ENCODE measurements at places on chromosomes 7 and 10.
A peak's percentile ranks its signal among the peaks of the same experiment; 100 is the strongest.

GRCh38 chr10:25191162-25191895 is 16.5 kb downstream of the GPR158 start:
- DNase-seq, result no peak

DNA sequence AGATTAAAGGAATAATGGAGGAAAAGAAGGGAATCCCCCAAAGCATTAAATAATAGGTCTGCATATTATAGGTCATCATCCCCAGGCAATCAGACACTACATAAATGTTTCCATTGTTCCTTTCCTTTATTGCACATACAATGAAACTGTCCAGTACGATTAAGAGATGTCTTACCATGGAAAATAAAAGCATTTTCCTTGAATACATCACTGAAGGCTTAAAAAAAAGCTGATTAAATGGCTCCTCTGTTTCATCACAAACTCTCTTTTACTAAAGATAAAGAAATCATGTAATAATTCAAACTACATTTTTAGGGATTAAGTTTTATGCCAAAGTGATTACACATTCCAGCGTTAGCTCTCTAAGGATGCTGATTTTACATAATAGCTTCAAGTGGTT is 316.0 kb downstream of the AGMO start:
- DNase-seq, result no peak

DNA sequence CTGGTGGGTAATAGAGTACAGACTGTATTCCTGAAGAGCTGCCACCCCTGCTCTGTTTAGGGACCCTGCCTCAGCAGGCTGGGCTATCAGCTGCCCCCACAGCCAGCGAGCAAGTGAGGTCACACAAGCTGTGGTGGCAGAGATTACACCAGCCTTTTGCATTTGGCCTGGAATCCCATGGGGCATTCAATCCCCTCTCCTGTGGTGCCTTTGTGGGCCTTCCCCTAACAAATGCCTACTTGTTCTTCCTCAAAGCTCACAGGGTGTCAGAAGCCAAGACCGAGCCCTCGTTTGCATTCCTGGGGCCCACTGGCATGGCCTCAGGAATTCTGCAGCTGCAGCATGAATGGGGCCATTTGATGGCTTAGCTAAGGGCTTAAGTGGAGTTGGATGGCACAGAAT is 212.7 kb upstream of the PHYHIPL start:
- no peak for DNase-seq

DNA sequence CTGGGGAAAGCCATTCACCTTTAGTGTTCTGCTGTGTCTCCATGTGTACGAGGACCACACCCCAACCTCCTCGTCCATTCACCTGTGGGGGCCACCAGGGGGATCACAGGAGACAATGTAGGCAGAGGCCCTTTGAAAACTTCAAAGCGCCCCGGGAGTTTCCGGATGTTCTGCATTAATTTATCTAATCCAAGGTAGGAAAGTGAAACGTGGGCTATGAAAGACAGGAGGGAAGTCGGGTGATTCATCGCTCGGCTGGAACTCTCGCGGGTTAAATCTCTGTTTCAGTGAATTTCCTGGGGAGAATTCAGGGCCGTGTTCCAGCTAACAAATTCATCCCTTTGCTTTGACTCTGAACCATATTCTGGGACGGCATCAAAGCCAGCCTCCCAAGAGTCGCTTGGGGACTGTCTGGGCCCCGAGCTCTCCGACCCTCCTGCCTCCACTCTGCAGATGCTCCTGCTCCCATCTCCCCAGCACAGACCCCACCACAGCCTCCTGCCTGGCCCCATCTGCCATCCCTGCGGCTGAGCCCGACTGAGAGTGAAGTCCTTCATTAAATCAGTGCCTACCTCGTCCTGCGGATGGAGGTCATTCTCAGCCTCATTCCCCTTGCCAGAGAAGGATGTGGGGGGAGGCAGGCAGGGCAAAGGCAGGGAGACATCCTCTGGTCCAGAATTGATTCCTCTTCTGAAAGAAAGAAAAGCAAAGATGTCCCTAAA is 114.1 kb upstream of the CARD11 start:
- DNase-seq, result no peak

DNA sequence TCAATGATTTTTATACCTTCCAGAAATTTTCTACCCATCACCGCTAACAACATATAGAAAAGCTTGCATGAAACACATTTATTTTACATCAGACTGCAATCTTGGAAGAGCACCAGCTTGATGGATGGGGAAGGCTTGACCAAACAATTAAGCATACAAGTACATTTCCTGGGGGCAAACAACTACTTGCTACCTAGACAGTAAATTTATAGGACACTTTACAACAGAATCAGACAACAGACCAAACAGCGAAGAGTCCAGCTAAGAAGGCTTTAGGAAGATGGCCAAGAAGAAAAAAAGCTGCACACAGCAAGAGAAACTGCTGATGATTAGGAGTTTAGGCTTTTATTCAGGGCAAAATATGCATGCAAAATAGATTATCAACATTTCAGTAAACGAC is 8.0 kb downstream of the AASS start:
- no peak for DNase-seq

DNA sequence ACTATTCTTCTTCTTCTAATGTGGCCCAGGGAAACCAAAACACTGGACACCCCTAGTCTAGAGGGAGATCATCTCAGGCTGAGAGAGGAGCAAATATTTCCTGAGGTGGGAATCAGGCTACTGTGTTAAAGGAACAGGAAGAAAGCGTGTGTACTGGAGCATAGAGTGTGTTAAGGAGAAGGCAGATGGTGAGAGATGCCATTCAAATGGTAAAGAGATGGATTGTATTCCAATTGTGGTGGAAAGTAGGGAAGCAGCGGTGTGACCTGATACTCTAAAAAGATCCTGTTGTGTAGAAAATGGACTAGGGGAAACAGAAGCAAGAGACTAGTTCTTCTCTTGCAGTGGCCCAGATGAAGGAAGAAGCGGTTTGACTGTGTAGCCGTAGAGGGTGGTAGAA is 31.2 kb downstream of the RAB18 start:
- no peak for DNase-seq

DNA sequence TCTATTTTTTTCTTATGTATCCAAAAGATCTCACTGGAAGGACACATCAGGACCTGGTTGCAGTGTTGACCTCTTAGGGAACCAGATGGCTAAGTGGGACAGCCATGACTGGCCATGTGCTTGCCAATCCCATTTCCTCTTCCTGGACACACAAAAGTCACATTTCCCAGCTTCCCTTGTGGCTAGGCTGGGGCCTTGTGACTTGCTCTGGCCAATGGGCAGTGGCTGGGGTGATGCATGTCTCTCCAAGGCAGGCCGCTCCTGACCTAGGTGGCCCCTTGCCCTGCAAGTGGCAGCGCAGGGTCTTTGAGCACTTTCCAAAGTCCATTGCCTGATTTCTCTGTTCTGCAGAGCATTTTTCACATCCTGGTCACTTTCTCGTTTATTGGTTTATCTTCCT is 41.7 kb upstream of the HSPA12A start:
- DNase-seq, result no peak

- DNase-seq, result peak; percentile 95
These were observed at the start of gene BNIP3 for GRCh38 chr10:131981429-131982184. BNIP3 (minus strand) TSS chr10:131981923; CDS start chr10:131981806, 117 bp downstream.

DNA sequence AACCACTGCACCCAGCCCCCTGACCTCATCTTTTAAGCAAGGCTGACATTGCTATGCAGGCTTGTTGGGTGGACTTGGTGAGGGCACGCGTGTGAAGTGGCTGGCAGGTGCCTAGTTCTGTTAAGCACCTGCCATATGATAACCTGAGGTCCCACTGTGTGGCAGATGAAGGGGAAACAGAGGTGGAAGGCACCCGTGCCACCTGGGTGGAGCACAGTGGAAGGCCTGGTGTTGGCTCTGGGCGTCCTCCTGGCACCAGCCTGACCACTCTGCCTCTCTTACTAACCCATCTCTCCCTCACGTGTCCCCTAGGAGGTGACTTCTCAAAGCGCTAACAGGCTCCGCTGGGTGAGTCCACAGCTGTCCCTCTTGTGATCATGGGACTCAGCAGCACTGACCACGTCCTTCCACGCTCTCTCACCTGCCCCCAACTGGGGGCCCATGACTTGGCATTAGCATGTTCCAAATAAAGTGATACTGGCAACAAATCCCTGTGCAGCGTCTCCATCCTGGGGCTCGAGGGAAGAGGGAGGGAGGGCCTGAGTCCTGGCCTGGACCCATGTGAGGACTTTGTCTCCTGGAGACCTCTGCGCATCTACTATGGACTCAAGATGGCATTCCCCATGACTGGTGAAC is 4.6 kb upstream of the ZNF862 start:
- DNase-seq, result no peak

DNA sequence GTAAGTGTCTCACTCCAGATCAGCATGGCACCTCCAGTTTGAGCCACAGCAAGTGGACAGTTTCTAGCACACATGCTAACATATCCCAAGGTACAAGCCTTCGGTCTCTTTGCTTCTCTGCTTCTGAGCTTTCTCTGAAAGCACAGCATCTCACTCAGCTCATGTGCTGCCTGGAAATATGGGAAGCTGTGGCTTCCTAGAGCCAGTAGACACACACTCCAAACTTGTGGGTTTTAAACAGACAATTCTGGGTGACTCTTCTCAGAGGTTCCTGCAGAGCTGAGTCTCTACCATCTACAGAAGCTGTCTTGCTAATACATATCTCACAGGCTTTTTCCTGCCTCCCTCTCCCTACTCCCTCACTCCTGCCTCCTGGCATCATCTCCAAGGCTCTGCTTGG is 23.9 kb upstream of the TMEM273 start:
- no peak for DNase-seq

DNA sequence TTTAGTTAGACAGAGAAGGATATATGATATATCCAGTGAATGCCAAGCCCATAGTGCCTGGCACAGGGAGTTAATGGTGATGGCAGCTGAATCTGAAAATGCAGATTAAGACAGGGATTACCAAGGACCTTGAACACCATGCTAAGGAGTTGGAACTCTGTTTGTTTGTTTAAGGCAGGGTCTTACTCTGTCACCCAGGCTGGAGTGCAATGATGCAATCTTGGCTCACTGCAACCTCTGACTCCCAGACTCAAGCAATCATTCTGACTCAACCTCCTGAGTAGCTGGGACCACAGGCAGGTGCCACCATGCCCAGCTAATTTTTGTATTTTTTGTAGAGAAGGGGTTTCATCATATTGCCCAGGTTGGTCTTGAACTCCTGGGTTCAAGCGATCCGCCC is 1.6 kb downstream of the AKR1D1 start:
- no peak for DNase-seq

DNA sequence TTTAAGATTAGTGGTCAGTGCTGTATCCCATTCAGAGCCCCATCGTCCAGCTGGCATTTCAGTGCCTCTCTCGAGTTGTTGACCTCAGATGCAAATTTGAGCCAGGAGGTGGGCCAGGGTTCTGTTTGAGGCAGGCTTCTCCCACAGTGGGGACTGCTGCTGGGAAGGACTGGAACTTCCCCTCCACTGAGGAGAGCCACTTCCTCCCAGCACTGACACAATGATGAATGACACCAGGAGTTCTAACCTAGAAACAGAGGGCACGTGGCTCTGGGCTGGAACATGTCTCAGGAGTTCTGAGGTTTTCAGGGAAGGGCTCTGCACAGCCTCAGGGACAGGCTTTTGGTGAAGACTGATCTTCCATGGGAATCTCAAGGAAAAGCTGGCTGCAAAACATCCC is 18.3 kb upstream of the BTBD16 start:
- no peak for DNase-seq

- DNase-seq, result no peak
These were observed 227.8 kb downstream of the DNAJB6 start for GRCh38 chr7:157564517-157565177.

DNA sequence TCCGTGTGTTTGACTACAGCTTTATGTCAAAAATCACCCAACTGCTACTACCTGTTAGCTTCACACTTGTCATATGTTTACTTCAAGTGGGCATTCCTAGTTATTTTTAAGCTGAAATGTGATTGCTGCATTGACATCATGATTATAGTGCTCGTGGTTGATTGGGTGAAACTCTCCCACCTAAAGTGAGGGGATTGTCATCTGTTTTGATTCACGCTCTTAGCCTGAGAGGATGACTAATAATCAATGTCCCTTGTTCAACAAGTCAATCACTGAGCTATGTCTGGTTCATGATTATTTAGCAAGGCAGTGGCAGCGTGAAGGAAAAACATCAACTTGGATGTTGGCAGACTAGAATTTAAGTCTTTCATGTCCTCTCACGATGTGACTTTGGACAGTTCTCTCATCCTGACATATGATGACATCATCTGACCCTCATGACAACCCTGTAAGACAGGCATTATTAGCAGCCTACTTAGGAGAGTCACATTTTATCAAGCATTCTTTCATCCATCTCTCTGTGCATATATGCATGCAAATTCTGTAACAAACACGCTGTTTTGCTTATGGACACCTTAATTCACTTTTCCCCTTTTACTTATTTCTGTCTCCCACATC is 352.6 kb upstream of the ZMIZ1 start:
- no peak for DNase-seq

DNA sequence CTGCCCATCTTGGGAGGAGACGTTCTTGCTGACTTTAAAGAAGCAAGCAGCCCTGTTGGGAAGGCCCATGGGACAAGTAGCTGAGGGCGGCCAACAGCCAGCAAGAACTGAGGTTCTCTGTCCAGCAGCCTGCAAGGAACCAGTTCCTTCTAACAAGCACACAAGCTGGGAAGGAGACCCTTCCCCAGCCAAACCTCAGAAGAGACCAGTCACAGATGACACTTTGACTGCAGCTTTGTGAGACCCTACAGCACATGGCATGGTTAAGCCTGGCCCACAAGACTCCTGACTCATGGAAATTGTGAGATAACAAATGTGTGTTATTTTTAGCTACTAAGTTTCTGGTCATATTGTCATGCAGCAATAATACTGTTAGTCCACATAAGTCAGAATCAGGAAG is 99.9 kb downstream of the PRLHR start:
- no peak for DNase-seq

DNA sequence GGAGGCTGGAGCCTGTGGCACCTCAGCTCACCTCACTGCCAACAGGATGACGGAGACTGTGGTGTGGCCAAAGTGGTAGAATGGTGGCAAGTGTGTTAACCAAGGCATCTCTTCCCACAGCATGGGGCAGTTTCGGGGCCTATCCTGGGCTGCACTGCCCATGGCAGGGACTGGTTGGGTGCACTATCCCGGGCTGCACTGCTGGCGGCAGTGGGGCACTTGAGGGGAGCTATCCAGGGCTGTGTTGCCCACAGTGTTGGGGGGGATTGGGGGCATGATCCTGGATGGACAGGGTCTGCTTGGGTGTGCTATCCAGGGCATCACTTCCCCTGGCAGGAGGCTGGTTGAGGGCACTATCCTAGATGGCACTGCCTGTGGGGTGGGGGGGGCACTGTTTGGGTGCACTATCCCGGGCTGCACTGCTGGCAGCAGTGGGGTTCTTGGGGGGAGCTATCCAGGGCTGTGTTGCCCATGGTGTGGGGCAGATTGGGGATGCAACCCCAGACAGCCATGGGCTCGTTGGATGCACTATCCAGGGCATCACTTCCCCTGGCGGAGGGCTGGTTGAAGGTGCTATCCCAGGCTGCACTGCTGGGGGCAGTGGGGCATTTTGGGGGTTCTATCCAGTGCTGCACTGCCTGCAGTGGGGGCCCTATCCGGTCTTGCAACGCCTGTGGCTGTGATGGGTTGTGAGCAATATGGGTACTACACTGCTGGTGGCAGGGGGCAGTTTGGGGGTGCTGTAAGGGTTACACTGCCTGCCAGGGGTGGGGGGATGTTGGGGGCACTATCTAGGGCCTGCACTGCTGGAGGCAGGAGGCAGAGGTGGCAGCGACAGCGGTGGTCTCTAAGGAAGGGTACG is 129.7 kb downstream of the ZNF248 start:
- DNase-seq, result no peak

All from A549 (cell line).